ENCODE measurements at places on chromosomes 3 and 15. TPM values are rescaled to one million over a fixed set of nuclear protein-coding genes. Genes with fewer than 3 reads are reported as not detected.

GRK7 gene
- total RNA-seq: not detected

DNA sequence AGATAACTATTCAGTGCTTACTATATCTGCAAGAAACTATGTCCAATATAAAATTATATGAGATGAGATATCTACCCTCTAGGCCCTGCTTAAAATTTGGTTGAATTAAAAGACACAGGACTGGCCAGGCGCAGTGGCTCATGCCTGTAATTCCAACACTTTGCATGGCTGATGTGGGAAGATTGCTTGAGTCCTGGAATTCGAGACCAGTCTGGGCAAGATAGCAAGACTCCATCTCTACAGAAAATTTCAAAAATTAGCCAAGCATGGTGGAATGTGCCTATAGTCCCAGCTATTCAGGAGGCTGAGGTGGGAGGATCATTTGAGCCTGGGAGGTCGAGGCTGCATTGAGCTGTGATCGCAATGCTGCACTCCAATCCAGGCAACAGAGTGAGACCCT is 303.7 kb upstream of the UBE2E2 start:
- no peak for DNase-seq

CLDN18 gene
- 6.7 TPM for total RNA-seq

- no peak for DNase-seq
Measured at GRCh38 chr3:125958511-125959316, 10.3 kb upstream of the ROPN1B start.

- DNase-seq: no peak
Measured at GRCh38 chr3:190041333-190042041, 79.2 kb downstream of the P3H2 start.

PLIN1 gene
- 0.89 TPM for total RNA-seq
